ENCODE measurements at places on chromosomes 4 and X.

DNA sequence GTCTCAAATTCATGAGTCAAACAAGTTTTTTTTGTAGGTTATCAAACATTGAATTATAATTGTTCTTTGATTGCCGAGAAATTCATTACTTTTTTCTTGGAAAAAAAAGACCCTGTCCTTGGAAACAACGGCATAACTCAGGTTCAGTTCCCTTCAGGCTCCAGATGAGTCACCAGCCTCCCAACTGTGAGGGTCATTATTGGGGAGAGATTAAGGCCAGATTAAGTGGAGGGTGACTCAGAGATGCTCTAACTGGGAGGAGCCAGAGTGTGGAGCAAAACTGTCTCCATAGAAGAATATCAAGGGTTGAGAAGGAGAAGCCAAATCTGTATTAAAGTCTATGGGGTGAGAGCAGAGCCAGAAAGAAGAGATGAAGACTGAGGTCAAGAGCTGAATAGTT is 9.6 kb downstream of the ADGRG4 start:
- no peak for DNase-seq

- DNase-seq: no peak
These were observed 184.7 kb upstream of the NDP start for GRCh38 chrX:44157858-44158257.

DNA sequence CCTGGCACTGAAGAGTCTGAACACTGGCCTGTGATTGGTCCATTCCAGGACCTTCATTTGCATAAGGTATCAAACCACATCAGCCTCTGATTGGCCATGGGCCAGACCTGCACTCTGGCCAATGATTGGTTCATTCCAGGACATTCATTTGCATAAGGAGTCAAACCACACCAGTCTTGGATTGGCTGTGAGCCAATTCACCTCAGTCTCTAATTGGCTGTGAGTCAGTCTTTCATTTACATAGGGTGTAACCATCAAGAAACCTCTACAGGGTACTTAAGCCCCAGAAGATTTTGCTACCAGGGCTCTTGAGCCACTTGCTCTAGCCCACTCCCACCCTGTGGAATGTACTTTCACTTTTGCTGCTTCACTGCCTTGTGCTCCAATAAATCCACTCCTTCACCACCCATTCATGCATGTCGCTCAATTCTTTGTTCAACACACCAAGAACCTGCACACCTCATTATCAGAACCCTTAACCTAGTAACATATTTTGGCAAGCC is 14.2 kb upstream of the HERC5 start:
- no peak for DNase-seq

DNA sequence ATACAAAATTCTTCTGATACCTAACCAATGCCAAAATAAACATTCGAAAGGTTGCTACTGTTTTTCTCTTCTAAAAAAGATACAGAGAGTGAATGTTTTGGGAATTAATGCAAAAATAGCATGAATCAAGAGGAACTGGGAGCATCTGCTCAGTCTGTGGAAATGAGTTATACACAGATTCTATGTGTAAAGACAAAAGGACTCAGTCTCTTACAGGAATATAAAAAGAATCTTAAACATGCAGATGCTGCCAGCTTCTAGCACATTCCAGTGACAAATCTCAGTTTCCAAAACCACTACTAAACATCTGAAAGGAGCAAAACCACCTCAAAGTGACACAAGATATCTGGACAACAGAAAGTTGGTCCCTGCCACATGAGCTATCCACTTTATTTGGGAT is 55.0 kb downstream of the PAPSS1 start:
- DNase-seq: no peak

DNA sequence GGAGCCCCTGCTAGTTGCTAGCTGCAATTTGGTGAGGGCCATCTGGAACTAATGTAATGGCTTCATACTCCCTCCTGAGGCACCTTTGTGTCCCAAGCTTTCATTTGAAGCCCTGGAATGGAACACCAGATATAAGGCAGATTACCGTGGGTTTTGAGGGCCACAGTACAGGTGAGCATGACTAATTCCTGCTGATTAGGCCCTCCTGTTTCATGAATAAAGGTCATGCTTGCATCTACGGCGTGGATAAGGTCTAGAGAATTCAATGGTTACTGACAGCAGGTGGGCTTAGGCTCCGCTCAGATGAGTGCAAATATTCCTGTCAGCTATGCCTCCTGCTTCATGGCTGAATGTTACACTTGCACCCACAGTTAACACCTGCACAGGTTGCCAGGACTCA is 495.4 kb downstream of the NAP1L3 start:
- DNase-seq: no peak

GRCh38 chrX:54415534-54416350 is 24.5 kb upstream of the TSR2 start:
- no peak for DNase-seq

DNA sequence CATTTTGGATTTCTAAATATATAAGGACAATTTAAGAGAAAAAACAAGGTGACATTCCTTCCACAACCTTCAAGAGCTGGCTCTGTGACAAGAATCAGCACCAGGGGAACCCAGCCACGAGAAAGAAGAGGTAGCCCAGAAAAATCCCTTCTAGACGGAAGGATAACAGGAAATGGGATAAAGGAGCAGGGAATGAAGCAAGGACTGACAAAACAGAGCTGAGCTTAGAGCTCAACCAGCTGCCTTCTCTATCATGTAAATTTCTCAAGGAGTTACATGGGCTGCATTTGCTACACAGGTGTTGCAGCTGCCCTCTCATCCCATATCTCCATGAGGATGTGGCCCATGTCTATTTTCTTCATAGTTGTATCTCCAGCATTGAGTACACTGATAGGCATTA is 154.2 kb upstream of the PRDX4 start:
- DNase-seq: no peak

GRCh38 chr4:91035276-91035675 is 908.1 kb downstream of the CCSER1 start:
- no peak for DNase-seq

DNA sequence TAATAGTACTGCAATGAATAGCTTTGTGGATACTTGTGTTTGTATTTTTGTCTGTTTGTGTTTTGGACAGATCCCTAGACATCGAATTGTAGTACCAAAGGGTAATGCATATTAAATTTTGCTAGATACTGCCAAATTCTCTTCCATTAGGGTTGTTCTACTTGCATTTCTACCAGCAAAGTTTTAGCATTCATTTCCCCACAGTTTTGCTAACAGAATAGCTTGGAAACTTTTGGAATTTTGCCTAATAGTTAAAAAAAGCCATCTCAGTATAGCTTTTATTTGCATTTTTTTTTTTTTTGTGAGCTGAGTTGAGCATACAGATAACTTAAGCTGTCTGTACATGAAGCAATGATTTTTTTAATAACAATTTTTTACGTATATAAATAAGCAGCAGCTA is 1084.9 kb downstream of the ADGRL3 start:
- no peak for DNase-seq

DNA sequence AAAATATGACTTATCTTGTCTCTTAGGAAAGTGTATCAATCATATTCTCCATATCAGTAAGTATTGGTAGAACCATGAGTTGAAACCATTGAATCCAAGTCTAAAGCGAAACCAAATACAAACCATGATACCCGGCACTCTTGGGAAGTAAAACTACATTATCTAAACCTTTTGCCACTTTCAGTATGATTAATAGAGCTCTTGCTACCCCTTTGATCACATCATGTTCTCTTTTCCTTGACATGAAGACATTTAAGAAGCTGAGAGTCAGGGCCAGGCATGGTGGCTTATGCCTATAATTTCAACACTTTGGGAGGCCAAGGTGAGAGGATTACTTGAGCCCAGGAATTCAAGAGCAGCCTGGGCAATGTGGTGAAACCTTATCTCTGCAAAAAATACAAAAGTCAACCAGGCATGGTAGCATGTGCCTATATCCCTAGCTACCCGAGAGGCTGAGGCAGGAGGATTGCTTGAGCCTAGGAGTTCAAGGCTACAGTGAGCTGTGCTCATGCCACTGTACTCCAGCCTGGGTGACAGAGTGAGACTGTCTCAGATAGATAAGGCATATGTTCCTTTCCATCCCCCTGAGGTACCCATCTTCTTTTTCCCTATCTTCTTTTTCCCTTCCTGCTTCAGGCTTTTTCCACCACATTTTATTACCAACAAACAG is 45.4 kb downstream of the CEP135 start:
- DNase-seq: no peak

GRCh38 chrX:86133761-86134160 is 14.5 kb upstream of the DACH2 start:
- DNase-seq: no peak

DNA sequence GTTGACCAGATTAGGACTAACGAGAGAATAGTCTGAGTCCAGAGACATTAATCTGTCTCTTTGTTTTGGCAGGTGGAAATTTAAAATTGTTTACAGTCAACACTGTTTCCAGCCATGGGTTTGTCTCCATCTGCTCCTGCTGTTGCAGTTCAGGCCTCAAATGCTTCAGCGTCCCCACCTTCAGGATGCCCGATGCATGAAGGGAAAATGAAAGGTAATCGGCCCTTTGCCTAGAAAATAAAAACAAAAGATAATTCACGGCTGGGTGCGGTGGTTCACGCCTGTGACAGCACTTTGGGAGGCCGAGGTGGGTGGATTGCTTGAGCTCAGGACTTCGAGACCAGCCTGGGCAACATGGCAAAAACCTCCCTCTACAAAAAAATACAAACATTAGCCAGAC is 815 bp downstream of the HCCS start:
- no peak for DNase-seq

GRCh38 chr4:33477715-33478114 is 2757.5 kb downstream of the PCDH7 start:
- DNase-seq: no peak

GRCh38 chr4:94995684-94996394 is 238.1 kb downstream of the BMPR1B start:
- no peak for DNase-seq

- DNase-seq: peak; percentile 81
These were observed 31.5 kb downstream of the NOP14 start for GRCh38 chr4:2931512-2932301.

- DNase-seq: no peak
These were observed 50.4 kb upstream of the PTPN13 start for GRCh38 chr4:86543560-86544309.

DNA sequence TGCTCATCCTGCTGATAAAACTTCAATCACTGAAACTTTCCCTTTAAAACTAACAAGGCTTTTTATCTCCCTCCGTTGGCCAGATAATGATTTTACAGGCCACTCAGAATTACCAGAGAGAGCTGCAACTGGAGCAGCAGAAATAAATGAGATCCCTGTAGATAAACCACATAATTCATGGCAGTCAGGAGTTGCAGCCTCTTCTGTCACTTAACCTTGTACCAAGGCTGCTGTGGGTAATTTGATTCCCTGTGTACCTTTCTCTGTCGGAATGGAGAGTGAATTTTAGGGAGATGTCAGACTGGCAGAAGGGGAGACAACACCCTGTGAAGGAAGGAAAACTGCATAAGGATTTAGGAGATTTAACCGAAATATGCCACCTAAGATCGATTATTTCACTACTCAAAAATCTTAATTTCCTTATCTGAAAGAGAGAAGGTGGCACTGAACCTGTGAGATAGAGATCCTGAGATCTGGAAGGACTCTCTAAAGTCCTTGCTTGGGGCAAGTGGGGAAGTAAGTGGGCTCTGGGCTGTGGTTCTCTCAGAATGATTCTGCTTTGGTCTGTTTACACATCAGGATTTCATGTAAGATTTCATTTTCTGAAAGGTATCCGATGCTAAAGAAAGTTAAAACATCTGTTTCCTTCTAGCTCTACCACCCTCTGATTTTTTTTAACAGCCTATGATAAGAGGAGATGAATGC is 14.3 kb upstream of the TSPAN5 start:
- no peak for DNase-seq

DNA sequence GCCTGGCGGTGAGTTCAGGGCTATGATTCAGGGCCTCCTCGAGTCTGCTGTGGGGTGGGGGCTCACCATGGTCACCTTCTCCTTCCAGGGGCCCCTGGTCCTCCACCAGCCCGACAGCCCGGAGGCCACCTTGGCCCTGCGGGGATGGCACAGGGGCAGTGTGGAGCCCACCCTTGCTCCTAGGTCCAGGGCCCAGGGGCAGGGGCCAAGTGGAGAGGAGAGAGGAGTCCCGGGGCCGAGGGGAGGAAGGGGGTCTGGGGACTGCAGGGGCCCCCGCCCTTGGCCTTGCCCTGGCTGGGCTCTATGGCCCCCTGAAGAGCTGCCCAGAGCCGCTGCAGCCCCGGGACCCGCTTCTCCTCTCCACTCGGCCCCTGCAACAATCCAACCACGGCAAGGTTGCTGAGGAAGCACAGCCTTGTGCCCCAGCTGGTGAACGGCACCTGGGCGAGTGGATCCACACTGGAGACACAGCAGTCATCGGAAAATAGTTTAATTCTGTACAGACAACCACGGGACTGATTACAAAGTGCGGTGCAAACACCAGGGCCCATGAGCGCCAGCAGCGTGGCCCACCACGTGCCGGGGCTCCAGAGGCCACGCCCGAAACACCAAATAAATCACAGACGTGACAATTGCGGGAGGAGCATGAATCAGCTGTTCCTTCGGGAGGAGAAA is 23.0 kb upstream of the CPLX1 start:
- DNase-seq: no peak

GRCh38 chr4:174999407-174999806 is 81.2 kb downstream of the ADAM29 start:
- DNase-seq: no peak

- no peak for DNase-seq
These were observed 146.2 kb upstream of the PDE5A start for GRCh38 chr4:119774840-119775239.

DNA sequence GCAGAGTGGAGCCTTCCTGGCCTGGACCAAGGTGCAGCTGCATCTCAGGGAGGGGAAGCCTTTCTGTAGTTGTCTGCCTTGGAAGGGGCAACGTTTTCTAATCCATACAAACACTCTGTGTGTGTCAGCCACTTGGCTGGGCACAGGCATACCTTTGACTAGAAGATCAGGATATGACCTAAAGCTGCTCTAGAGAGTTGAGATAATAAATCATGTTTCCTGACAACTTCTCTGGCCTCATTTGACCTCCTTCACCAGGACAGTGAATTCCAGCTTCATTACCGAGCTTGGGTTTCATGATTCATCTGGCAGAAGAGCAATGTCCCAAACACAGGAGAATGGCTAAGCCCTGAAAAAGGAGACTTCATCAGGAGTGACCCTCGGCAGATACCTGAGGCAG is 89.6 kb upstream of the KIT start:
- DNase-seq: no peak

DNA sequence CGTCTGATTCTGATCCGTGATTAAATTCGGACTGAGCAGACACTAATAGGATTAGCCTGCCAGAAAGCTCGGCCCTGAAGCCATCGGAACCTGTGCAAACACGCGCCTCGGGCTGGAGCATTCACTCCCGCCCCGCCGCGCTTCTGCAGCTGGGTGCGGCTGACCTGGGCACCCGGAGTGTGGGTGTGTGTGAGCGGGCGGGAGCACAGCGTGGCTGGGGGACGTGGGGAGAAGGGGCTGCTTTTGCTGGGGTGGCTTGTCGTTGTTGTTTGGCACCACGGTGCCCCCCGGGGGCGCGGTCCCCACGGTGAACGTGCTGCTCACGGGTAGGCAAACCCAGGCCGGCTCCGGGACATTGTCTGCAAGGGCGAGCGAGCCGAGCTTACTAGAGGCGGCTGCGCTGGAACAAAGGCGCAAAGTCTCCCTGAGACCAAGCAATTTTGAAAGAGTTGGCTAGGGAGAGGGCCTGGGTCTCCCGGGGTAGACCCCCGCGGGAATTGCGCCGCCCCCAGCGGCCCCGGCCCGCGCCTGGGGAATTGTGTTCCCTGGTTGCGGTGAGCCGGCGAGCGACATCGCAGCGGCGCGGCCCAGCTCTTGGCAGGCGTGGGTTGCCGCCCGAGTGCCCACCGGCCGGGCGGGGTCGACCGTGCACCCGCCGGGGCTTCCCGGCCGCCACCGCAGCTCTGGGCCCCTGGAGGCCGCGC is 1.4 kb downstream of the MAMLD1 start:
- no peak for DNase-seq

GRCh38 chrX:15781961-15782699 is 8.2 kb upstream of the ZRSR2 start:
- DNase-seq: no peak
